ENCODE measurements at places on chromosomes 2 and 18.

DNA sequence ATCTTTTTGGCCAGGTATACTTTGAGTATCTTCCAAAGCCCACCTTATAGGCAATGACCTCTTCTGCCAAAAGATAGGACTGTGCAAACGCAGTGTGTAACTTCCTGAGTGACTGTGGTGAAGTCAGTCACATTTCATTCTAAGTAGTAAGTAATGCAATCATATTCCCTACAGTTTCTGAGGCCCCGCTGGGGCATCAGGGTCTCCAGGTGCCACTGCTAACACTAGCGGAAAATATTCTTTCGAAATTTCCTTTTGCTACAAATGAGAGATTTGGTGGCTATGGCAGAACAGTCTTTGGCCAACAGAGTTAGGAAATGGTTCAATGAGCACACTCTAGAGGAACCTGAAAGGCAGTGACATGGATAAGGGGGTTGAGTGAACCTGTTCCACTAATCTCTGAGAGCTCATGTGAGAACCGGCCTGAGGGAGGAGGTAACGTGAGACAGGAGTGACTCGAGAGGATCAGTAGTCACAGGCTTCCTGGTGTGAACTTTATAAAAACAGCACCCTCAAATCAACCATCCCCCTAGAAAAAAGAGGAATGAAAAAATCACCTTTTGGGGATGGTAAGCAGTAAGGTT is 102.6 kb upstream of the LPIN2 start:
- DNase-seq: no peak

DNA sequence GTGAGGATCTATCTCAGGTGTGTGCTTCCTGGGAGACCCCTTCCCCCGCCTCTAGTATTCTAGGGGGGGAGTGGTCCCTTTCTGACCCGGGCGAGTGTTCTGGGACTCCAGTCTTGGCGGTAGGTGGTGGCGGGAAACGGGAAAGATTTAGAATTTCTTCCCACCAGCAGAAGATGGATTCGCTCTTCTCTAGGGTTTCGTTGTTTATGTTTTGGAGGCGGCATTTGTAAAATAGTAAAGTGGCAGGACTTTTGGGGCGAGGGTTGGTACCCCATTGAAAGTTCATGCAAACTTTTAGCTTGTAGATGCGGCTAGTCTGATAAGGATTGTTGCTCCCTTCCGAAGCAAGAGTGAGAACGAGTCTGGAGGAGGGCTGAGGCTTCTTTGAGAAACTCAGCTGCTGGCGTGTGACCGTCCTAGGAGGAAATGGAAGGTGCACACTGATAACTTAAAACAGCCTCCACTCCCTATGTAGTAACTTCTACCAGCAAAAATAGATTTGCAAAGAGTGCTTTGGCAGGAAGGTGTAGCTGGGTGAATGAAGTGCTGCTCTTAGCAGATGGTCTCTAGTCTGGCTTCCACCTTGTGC is 412 bp downstream of the GPD2 start:
- DNase-seq: peak; percentile 7

GRCh38 chr18:8011361-8011760 is 444.2 kb downstream of the PTPRM start:
- no peak for DNase-seq

- DNase-seq: no peak
Measured at GRCh38 chr2:219118504-219118903, 42.1 kb downstream of the NHEJ1 start.

- no peak for DNase-seq
Measured at GRCh38 chr2:54024576-54024975, 53.8 kb upstream of the PSME4 start.

DNA sequence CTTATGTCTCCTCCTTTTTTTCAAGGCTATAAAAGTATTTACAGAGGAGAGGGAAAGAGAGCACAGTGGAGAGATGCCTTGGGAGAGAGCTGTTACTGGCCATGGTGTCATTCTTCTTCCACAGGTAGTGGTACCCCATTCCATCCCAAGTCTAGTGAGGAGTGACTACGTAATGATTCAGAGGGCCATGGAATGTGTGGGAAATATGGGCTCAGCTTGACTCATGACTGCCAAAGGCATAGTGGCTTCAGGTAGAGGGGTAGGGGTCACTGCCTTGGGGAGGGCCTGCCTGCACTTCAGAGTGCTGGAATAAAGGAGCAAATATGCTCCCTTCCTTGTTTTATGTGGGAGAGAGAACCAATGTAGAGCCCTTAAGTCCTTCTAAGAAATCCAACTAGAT is 620.6 kb downstream of the IRS1 start:
- DNase-seq: no peak

DNA sequence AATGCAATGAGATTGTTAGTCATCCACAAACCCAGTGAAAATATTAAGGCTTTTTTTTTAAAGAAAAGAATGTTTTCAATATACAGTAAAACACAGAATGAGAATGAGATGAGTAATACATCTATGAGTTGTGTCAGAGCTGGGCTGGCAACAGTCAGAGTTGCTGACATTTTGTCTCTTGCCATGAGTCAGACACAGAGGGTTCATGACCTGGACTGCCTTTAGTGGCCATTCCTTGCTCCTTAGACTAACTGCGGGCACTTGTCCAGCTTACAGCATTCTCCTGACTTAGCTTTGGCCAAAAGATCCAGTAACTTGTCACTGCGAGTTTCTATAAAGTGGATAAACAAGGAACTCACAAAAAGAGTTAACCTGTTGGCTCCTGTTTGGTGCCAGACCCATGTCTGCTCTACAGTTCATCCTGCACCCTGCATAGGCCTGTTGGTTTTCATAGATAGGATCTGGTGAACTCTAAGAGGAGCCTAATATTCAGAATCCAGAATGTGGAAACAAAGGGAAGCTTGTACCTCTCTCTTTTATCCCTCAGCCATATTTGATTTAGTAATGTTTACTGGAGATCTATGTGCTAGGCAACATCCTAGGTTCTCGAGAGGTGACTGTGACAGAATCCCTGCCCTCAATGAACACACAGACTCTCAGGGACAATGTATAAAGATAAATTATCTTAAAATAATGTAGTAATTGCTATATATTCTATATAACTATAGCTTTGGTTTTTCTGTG is 391.5 kb upstream of the VWC2L start:
- DNase-seq: peak; percentile 97

DNA sequence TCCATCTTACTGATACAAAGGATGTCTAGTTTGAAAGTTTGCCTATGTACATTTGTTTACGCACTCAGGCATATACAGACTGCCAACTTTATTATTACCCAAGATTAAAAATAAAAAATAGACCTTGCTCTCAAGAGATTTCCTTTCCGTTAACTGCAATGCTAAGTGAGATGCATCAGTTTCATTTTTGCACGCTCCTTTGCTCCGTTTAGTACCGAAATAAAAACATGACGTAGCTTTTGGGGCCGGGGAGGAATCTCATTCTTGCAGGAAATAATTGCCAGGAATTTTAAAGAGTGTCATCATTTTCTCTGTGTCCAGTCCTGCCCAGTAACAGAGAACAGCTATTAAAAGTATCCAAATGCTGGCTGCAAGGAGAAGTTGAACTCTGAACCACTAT is 169.5 kb downstream of the SLC8A1 start:
- DNase-seq: peak; percentile 65

- peak; percentile 1 for DNase-seq
Measured at GRCh38 chr2:35428548-35428947, 927.0 kb upstream of the CRIM1 start.

DNA sequence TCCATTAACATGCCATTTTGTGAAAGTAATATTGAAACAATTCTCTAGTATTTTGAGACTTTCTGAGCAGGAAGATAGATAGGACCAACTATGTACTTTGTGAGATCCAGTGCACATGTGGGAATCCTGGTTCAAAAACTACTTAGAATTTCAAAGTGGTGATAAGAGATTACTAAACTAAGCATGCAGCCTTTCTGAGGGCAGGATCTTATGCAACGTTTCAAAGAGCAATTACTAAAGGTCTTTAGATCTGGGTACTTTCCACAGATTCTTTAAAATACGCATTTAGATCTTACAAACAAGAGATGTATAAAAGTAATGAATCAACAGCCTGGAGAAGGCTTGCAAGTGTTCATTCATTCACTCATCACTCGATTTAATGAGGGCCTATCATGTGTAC is 124.4 kb upstream of the TRIB2 start:
- no peak for DNase-seq

- DNase-seq: no peak
Measured at GRCh38 chr2:224987733-224988132, 54.5 kb downstream of the DOCK10 start.

DNA sequence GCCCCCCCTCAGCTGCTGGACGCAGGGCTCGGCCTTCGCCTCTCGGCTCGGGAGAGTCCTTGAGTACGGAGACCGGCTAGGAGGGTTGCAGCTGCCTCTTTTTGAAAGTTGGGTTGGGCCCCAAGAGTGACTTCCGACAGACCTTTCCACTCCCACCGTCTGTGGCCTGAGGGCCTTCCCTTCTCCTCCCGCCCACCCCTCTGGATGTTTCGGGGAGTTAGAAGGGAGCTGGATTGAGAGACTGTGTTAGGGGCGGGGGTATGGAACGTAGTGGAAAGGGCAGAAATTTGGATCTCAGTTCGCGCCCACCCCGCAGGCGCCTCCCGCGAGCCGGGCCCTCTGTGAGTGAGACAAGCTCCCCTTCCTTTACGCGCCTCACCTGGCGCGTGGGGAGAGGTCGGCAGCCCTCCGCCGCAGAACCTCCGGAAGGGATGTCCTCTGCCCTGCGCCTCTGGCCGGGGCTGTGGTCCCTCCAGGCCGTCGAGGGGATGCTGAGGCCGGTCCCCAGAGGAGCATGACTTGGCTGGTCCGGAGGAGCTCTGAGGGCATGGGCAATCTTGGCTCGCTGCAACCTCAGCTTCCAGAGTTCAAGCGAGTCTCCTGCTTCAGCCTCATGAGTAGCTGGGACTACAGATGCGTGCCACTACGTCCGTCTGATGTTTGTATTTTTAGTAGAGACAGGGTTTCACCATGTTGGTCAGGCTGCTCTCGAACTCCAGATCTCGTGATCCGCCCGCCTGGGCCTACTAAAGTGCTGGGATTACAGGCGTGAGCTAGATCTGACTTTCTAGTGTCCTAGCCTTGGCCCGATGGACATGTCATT is 15.9 kb downstream of the C2orf74 start:
- DNase-seq: no peak

- no peak for DNase-seq
Measured at GRCh38 chr2:23321751-23322150, 63.2 kb upstream of the KLHL29 start.

GRCh38 chr2:28137221-28137620 is 246.7 kb downstream of the BABAM2 start:
- DNase-seq: peak; percentile 98

DNA sequence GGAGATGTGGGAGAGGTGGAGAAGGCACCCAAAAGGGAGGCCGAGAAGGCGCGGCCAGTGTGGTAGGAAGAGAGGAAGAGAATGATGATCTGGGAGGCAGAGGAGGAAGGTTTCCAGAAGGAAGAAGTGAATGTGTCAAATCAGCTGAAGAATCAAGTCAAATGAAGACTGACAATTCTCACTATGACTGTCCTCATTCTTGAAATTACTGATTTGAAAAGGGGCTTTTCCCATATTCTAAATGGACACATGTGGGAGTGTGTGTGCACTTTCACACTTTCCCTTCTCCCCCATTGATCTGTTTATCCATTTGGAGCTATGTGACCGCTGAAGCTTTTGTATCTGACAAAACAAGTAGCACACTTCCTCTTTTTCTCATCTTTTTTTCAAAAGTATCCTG is 6.1 kb downstream of the AFF3 start:
- no peak for DNase-seq

DNA sequence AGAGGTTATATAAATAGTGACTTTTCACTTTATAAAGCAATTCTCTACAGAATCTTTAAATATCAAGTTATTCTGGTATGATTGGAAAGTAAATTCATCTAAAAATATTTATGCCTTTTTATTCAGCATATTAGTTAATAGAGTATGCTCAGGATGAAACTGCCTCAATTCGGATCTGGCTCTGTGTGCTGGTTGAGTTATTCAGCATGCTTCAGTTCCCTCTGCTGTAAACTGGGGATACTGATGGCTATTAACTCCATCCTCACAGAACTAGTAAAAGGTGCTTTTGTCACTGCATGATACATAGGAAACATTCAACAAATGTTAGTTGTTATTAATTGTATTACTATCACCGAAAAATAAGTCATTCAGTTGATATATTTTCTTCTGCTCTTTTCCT is 250.3 kb downstream of the NRXN1 start:
- no peak for DNase-seq

- DNase-seq: no peak
Measured at GRCh38 chr18:55912071-55912470, 324.1 kb upstream of the TCF4 start.

DNA sequence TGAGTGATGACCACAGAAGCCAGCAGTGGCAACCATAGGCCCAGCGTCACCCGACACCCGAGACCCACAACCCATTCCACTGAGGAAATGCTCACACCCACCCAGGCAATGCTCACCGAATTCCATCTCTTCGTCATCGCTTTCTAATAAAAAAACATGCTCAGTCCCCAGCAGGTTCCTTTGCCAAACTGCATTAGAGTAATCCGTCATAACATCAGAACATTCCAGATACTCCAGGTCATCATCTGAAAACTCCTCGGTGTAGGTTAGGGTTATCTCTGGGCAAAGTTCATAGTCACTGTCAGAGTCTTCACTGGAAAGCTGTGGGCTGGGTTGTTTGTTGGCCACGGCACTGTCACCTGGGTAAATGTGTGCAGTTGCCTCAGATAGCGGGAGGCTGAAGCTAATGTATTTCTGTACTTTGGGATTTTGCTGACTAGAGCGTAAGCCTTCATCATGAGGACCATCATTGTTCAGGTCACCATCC is 49.3 kb downstream of the ALPK2 start:
- peak; percentile 96 for DNase-seq

GRCh38 chr2:63780518-63781155 is 61.1 kb upstream of the UGP2 start:
- no peak for DNase-seq

- DNase-seq: peak; percentile 57
Measured at GRCh38 chr2:118853651-118854291, 6.3 kb upstream of the EN1 start.

DNA sequence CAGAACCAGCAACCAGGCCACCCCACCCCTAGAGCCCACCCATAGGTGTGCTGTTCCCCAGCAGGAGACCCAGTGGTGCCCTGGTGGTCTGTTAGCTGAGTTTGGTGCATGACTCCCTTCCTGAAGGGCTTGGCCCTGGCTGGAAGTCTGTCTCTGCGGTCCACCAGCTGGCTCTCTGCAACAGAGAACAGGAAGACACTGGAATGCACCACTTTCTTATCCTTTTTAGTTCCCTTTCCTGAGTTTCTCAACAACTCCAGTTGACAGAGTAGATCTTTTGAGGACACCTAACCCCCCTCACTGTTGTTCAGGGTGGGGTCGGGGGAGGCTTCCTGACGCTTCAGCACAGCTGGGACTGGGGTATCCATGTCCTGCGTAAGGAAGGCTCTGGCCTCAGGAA is 11.9 kb upstream of the RPL37A start:
- DNase-seq: no peak

GRCh38 chr2:88190808-88191721 is 20.9 kb downstream of the THNSL2 start:
- peak; percentile 22 for DNase-seq

GRCh38 chr2:157497638-157498314 is 53.9 kb upstream of the CYTIP start:
- DNase-seq: peak; percentile 50

DNA sequence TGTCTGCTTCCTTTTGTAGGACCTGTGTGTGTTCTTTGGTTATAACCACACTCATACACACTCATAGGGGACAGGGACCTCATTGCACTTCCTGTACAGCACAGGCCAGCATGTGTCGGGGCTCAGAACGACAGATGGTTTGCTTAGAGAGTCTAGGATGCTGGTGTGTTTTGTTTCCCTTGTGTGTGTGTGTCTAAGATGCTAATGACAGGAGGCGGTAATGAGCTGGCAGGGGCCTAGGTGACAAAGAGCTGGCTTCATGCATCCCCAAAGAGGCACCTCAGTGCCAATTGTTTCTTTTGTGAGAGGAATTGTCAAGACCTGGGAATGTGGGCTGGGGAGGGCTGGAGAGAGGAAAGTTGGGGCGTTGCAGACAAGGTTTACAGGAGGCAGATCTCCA is 66.6 kb downstream of the CELF4 start:
- DNase-seq: no peak
